ENCODE measurements at places on chromosomes 1 and 21.

- no peak for DNase-seq
Measured at GRCh38 chr1:154533952-154534844, 24.3 kb downstream of the UBE2Q1 start.

GRCh38 chr1:230503726-230504125 lies 77.6 kb upstream of the PGBD5 start:
- no peak for DNase-seq

- DNase-seq = no peak
Measured at GRCh38 chr1:8797216-8797615, 20.2 kb downstream of the RERE start.

DNA sequence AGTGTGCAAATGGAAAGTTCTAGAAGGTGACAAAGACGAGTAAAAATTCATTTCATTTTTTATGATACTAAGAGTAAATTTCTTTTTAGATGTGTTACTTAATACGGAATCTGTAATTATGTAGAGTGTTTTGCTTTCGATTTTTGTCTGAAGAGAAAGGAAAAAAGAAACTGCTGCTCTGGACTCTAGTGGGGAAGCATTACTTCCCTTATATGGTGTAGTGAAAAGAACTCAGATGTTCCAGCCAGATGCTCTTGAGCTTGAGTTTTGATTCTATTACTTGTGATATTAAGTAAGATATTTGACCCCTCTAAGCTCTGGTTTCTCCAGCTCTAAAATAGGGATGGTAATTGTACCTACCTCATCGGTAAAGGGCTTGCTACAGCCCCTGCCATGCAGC lies 12.2 kb upstream of the GPR161 start:
- no peak for DNase-seq

- DNase-seq = no peak
Measured at GRCh38 chr1:54335011-54335754, 71.0 kb downstream of the SSBP3 start.

GRCh38 chr1:14253676-14254075 lies 344.8 kb upstream of the KAZN start:
- no peak for DNase-seq

DNA sequence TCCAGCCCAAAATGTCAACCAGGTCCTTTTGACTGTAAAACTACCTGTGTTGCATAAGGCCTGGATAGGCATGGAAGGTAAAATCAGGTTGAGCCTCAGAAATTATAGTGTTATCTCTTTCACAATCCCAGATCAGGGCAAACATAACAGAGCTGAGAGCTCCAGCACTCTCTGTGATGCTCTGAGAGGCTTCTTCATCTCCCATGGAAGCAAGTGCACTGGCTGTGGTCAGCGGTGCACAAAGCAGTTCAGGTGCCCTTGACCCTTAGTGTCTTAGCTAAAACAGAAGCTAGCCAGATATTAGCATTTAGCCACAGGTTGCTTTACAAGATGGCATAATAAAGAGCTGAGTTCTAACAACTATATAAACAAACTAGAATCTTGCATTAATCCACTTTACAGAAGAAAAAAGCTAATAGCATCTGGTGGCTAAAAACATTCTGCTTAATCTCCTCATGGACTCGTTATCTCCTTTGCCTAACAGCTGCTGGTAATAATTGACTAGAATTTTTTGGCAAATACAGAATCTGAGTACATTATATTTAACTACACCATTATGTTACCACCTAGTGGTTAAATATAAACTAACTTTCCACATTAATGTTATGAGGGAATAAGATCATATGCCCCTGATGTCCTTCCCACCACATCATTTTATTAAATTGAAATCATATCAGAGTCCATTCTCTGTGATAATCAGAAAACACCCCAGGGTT lies 25.6 kb upstream of the POGK start:
- no peak for DNase-seq

DNA sequence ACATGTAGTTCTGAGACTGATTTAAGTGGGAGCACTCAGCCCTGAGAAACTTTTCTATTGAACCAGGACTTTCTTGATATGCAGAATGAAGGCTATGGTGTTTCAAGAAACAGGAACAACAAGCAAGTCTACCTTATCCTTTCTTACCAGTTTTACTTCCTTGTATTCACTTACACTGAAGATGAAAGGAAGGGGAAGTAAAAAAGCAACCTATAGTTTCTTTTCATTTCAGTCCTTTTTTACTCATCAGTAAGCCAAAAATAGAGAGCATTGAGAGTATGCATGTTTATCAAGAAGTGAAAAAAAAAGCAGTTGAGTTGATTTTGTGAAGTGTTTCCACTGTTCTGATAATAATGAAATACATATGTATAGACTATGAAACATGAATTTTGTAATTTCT lies 1010.3 kb downstream of the AMY1C start:
- DNase-seq = no peak

- no peak for DNase-seq
Measured at GRCh38 chr1:222772996-222773379, 36.0 kb downstream of the FAM177B start.

DNA sequence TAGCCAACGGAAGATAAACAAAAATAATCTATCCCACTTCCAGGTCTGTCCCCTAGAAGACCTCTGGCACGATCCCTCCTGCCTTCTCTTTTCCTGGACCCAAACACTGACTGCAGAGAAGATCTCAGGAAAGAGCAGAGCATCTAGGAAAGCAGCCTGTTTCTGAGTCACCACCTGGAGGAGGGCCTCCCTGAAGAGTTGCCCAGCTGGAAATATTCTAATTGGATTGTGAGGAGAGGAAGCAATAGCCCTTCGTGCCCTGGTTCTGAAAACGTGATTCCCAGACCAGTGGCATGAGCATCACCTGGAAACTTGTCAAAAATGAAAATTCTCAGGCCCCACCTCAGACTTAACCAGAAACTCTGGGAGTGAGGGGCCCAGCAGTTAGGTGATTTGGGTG lies 411.1 kb downstream of the SETD4 start:
- no peak for DNase-seq

DNA sequence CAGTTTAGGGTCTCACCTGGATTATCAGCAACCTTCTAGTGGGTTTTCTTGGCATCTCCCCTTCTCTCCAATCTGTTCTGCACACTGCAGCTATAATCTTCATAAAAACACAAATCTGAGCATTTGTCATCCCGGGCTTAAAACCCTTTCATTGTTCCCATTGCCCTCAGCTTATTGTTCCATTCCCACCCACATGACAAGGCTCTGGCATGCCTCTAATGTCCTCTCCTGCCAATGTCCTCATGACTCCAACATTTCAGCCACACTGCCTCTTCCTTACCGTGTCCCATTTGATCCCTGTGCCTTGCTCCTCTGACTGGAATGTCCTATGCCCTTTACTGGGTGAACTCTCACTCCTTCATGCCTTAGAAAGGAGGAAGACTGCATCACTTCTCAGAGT lies 7.5 kb upstream of the DPH2 start:
- DNase-seq = no peak

- peak; percentile 87 for DNase-seq
Measured at GRCh38 chr1:147794570-147794969, 34.2 kb upstream of the GJA5 start.

DNA sequence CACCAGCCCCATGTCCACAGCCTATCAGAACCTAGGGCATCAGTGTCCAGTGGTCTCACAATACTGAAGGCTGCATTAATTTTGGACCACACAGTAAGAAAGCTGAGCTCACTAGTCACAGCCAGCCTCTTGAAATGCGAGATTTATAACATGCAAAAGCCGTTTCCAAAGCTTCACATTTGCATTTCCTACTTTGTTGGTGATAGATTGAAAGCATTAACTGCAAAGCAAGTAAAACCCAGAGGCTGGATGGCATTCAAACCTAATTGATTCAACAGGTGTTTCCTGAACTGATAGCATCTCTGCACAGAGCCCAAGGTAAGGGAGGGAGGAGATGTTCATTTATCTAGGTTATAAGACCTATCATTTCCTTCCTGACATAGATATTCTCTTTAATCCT lies 410.1 kb downstream of the OMA1 start:
- DNase-seq = no peak

DNA sequence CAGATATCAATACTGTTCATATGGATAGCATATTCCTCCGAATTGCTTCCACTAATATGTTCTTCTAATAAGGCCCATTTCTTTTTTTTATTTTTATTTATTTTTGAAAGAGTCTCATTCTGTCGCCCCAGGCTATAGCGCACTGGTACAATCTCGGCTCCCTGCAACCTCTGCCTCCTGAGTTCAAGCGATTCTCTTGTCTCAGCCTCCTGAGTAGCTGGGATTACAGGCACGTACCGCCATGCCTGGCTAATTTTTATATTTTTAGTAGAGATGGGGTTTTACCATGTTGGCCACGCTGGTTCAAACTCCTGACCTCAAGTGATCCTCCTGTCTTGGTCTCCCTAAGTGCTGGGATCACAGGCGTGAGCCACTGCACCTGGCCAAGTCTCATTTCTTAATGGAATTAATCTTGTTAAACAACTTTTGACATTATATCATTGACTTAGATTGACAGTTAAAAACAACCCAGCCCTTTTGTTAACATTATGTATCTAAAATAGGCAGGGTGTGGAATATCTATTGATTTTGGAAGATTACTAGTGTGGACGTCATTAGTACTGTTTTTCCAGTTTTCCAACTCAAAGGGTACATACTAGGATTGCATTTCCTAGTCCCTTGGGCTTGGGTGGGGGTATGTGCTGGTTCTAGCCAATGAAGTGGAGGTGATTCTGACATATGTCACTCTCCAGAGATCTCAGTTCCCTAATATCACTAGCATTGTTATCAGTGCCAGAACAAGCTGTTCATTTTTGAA lies 281.4 kb downstream of the GRIK1 start:
- DNase-seq = no peak

GRCh38 chr1:209490013-209490412 lies 93.5 kb upstream of the CAMK1G start:
- no peak for DNase-seq
